ENCODE measurements at places on chromosomes 7 and 10. TPM values are rescaled to one million over a fixed set of nuclear protein-coding genes. Genes with fewer than 3 reads are reported as not detected.

Gene HMX2
- 2.0 TPM for polyA plus RNA-seq

Gene GATAD1
- polyA plus RNA-seq: 34.3 TPM

Gene FAM25G
- polyA plus RNA-seq: not detected

Gene CPED1
- 30.1 TPM for polyA plus RNA-seq

Gene RAB19
- polyA plus RNA-seq: 1.8 TPM

Gene CREB5
- 8.1 TPM for polyA plus RNA-seq
